Amniotic stem cell (primary cell): ENCODE measurements at places on chromosomes 16 and 17.

- DNase-seq, result no peak
Observed at GRCh38 chr16:48117217-48118105, 38.3 kb downstream of the ABCC12 start.

- no peak for DNase-seq
Observed at GRCh38 chr17:68324114-68324513, 32.8 kb downstream of the ARSG start.

GRCh38 chr17:8142887-8143580 is 9.2 kb downstream of the PER1 start:
- DNase-seq, result no peak

GRCh38 chr16:56295059-56295665 is 103.9 kb downstream of the GNAO1 start:
- no peak for DNase-seq

- DNase-seq, result no peak
Observed at GRCh38 chr17:81333616-81334368, 38.7 kb upstream of the SLC38A10 start.
